NCI-H1417 treated with DMSO at 0.1 percent for 48 hours (cell line): ENCODE measurements at places on chromosomes 7 and 10.

DNA sequence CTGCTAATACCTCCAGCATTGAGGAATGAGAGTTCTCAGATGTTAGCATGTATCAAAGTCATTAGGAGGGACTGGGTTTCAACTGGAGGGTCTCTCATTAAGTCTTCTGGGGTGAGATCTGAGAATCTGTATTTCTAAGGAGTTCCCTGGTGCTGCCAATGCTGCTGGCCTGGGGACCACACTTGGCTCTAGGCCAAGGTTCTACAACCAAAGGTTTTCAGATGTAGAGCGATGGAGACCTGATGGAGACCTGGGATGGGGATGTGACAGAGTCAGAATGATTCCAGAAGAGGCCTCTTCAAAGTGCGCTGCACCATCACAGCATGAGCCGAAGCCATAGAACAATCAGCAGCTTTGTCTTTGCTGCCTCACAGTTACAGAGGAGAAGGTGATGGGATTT is 27.2 kb downstream of the ST8SIA6 start:
- DNase-seq, result no peak

GRCh38 chr10:9757176-9757575 is 1260.5 kb upstream of the CELF2 start:
- DNase-seq, result no peak

DNA sequence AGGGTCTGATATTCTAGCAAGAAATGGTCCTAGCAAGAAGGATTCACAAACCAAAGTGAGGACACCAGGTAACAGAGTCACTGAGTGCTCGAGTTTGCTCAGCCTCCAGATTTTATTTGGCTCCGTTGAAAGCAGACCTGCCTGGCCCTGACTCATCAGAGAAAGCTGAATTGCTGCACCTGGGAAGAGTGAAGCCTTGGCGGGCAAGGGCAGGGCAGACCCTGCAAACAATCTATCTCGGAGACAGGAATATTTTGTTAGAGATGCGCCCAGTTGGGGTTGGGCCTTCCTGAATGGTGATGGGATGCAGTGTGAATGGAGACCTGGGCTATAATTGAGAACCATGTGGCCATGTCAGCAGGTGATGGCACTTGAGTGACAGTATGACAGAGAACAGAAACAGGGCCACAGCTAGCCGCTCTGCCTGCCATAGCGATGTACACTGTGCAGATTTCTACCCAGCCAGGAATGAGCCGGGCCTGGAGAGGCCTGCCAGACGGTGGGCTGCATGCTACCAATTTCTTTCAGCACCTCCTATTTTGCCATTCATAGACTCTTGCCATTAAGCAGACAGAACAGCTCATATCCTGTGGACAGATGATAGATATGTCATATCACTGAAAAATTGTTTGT is 744.2 kb downstream of the LRMDA start:
- no peak for DNase-seq

DNA sequence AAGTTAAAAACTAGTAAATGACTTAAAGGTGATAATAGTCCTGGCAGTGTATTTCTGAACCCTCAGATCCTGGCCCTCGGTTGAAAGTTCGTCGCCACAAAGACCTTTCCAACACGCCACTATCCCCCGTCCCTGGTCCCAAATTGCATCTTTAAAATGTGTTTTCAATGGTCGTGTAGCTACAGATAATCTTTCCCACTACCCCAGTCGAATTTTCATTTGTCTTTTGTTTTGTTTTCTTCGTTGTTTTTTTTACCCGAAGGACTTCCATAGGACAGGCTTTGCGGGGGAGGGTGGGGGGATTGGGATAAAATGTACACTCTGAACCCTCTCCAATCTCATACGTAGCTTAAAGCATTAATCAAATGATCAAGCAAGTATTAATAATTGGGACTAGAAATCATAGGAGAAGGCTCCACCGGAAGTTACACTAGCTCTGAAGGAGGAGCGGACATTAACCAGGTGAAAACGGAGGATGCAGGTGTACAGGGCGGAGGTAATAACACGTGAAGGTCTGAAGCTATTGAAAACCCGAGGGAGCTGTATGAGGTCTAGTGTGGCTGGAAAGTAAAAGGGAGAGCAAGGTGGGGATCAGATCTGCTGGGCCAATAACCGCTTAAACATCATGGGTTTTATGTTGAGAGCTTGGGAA is 32.8 kb upstream of the PHF14 start:
- peak; percentile 36 for DNase-seq

GRCh38 chr10:103888113-103888841 is 29.7 kb downstream of the STN1 start:
- no peak for DNase-seq

GRCh38 chr10:81548160-81548559 is 326.8 kb upstream of the NRG3 start:
- no peak for DNase-seq

DNA sequence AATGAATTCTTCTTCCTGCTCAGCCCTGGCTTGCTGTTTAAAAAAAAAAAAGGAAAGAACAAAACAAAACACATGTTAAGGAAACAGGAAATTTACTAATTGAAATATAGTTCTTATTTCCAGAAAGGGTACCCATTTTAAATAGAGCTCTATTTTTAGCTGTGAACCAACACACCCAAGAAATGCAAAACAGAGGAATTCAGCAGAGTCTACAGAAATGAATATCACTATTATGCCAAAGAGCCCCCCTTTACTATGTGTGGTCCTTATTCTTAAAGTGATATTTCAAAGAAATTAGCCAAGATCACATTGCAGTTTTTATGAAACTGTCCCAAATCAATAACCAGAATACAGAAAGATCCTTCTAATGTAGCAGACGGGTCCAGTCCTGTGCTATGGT is 53.7 kb downstream of the CCDC6 start:
- DNase-seq, result no peak

DNA sequence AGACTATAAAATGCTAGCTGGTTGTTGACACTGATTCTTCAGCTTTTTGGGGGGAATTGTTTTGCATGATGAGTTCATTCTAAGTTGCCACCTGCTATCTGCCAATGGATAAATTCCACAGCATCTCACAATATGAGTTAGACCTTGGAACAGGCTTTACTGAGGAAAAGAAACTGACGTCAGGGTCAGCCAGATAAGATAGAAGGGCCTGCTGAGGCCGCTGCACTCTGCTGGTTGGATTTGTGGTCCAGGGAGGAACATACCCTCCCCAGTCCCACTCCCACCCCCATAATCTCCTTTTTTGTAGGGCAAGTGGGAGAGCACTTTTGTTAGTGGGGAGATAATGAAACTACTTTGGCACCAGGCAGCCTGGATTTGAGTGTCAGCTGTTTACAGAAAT is 110.6 kb upstream of the PRR15 start:
- DNase-seq, result no peak

- no peak for DNase-seq
Measured at GRCh38 chr10:6917125-6917524, 337.0 kb upstream of the PRKCQ start.

DNA sequence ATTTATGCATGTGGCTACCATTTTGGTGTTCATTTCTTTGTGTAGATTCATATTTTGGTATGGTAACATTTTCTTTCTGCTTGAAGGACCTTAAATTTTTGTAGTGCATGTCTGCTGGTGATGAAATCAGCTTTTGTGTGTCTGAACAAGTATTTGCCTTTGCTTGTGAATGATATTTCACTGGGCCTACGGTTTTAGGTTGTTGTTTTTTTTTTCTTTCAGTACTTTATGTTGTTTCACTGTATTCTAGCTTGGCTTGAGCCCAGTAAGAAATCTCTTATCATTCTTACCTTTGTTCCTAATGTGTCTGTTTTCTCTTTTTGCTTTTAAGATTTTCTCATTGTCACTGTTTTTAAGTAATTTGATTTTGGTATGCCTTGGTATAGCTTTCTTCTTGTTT is 31.9 kb downstream of the SAMD8 start:
- no peak for DNase-seq

- no peak for DNase-seq
Measured at GRCh38 chr10:24114556-24114955, 94.4 kb upstream of the KIAA1217 start.

DNA sequence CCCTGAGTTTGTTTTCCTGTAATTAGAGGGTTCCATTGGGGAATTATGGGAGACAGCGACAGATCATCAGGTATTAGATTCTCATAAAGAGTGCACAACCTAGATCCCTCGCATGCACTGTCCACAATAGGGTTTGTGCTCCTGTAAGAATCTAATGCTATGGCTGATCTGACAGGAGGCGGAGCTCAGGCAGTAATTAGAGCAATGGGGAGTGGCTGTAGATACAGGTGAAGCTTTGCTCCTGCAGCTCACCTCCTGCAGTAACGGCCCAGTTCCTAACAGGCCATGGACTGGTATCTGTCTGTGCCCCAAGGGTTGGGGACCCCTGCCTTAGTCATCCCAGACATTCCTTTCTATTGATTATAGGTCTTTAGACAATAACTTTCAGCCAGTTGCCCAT is 894 bp upstream of the ZSCAN21 start:
- DNase-seq, result no peak

- DNase-seq, result no peak
Measured at GRCh38 chr10:43273997-43274396, 7.1 kb upstream of the RASGEF1A start.
